ENCODE measurements at places on chromosomes 7 and 10.
A peak's percentile ranks its signal among the peaks of the same experiment; 100 is the strongest.

- peak; percentile 52 for DNase-seq
Measured at GRCh38 chr7:129664029-129665012, 52.8 kb downstream of the NRF1 start.

GRCh38 chr10:105056413-105056812 lies 415.3 kb downstream of the SORCS3 start:
- no peak for DNase-seq

GRCh38 chr7:122199171-122199570 lies 55.1 kb upstream of the AASS start:
- DNase-seq = no peak

DNA sequence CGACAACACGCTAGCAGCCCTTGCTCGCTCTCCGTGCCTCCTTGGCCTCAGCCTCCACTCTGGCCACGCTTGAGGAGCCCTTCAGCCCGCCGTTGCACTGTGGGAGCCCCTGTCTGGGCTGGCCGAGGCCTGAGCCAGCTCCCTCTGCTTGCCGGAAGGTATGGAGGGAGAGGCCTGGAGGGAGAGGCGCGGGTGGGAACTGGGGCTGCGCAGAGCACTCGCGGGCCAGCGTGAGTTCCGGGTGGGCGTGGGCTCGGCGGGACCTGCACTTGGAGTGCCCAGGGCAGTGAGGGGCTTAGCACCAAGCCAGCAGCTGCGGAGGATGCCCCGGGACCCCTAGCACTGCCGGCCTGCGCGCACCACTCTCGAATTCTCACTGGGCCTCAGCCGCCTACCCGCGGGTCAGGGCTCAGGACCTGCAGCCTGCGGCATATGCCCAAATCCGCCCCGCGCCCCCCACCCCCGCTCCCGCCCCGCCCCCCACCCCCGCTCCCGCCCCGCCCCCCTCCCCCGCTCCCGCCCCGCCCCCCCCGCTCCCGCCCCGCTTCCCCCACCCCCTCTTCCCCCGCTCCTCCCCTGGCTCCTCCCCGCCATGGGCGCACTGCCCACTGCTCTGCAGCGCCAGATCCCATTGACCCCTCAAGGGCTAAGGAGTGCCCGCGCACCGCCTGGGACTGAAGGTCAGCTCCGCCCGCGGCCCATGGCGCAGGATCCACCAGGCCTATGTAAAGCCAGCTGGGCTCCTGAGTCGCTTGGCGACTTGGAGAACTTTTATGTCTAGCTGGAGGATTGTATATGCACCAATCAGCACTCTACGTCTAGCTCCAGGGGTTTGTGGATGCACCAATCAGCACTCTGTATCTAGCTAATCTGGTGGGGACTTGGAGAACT lies 15.9 kb upstream of the ACBD5 start:
- DNase-seq = no peak

DNA sequence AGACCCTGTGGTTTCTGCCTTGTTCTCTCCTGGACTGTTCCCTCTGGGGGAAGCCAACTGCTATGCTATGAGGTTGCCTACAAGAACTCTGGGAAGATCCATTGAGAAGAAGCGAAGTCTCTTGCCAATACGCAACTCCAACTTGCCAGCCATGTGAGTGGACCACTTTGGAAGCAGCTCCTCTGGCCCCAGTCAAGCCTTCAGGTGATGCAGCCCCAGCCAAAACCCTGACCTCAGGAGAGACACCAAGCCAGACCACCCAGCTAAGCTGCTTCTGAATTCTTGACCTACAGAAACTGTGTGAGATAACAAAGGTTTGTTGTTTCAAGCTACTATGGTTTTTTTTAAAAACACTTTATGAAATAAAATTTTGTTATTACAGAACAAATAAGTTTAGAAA lies 20.2 kb upstream of the MYL7 start:
- DNase-seq = no peak

DNA sequence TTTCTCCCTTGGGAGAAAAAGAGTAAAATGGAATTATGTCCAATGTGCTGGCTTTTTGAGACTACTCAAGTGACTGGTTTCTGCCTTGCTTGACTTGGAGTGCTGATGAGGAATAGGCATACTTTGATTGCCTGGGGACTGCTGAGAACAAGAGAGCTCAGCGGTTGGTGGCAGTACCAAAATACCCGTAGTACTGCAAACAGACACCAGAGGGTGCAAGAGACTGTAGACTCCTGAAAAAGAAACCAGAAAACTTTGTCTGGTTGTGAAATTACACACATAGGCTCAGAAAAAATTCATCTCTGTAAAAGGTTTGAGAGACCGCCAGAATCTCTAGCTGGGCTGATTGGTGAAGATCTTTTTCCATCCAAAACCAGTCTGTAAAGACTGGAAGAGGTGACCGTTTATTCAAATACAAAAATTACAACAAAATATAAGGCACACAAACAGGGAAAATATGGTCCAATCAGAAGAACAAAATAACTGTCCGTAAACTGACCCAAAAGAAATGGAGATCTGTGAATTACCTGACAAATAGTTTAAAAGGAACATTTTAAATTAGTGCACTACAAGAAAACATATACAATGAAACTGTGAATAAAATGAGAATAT lies 18.5 kb downstream of the BICC1 start:
- peak; percentile 78 for DNase-seq

DNA sequence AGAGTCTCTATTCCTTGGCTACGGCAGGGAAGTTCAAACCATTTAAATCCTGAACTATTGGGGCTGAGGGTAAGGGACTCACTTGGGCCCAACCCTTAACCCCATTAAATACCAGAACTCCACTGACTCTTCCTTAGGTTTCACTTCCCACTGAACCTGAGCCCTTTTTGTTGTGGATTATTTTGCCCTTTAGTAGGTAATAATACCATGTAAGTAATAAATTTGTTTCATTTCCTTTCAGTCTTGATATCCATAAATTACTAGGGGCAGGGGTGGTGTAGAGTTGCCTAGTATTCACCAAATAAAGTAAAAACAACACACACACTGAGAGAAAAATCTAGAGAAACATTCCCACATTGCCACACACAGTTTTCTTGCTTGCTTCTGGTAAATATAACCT lies 352.0 kb downstream of the PCDH15 start:
- no peak for DNase-seq

GRCh38 chr10:124763267-124763666 lies 19.1 kb upstream of the FAM53B start:
- no peak for DNase-seq

DNA sequence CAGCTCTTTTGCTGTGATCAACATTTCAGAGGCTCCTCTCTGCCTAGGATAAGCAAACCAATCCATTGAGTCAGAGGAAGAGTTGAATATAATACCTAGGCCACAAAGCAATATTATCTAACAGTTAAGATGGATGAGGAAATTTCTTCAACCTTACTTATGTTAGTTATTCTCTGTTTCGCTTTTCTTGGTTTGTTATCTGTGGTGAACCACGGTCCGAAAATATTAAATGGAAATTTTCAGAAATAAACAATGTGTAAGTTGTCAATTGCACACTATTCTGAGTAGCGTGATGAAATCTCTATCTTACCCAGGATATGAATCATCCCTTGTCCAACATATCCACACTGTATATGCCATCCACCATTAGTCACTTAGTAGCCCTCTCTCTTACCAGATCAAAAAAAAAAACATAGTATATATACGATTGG lies 1.5 kb upstream of the HTR7 start:
- no peak for DNase-seq

GRCh38 chr7:17186745-17187530 lies 111.5 kb upstream of the AHR start:
- DNase-seq = no peak

GRCh38 chr10:133324198-133324792 lies 12.4 kb downstream of the CALY start:
- peak; percentile 44 for DNase-seq

GRCh38 chr10:104054430-104054829 lies 31.2 kb downstream of the COL17A1 start:
- no peak for DNase-seq

DNA sequence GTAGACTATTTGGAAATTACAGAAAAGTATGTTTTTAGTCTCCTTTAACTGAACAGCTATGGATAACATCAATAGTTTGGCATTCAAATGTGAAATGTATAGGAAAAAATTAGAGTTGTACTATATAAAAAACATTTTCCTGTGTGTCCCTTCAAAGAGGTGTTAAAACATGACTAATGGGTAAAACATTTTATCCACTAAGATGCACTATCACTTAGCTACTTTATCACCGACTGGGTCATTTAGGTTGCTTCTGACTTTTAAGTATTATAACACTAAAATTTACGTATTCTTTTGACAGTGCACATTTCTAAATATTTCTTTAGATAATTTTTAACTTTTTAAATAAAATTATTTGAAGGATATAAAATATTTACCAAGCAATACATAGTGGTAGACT lies 77.6 kb downstream of the UBE2H start:
- no peak for DNase-seq

DNA sequence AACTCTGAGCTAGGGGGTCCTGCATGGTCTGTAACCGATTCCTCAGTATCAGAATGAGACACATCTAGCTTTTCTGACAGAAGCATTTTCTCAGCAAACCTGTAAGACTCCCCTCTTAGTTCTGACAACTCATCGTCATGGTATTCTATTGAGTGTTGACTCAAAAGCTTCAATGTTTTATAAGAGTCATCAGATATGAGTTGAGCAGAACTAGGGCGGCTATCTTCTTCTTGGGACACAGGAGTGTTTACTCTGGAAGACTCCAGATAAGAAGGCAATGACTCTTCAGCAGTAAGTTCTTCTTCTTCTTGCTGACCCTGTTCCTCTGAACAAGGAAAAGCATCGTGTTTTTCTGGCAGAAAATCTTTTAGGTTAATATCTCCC lies 167.0 kb upstream of the CCDC6 start:
- DNase-seq = no peak

DNA sequence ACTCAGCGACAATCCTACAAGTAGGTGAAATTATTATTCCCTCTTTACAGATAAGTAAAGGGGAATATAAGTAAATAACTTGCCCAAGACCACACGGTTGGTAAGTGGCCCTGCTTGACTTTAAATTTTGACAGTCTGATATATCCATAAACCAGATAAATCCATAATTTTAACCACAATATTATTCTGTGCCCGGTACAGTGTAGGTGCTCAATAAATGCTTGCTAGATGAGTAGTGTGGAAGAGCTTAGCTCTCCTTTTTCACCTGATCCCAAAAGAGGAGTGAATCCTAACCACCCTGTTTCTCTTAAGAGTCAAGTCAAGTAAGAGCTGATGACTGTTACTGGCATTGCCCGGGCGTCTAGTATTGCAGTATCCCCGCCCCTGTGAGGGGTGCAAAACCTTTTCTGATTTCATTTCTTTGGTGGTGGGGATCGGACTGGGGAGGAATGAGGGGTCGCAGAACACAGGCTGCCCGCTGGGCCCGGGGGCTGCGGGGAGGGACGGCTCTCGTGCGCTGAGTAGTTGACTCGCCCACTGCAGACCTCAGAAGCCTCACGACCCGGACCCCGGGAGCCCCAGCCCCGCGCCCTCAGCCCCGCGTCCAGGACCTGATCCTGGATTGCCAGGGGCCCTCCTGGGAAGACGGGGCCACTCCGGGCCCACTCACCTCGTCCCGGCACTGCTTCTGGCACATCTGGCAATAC lies 490 bp downstream of the KIN start:
- no peak for DNase-seq

DNA sequence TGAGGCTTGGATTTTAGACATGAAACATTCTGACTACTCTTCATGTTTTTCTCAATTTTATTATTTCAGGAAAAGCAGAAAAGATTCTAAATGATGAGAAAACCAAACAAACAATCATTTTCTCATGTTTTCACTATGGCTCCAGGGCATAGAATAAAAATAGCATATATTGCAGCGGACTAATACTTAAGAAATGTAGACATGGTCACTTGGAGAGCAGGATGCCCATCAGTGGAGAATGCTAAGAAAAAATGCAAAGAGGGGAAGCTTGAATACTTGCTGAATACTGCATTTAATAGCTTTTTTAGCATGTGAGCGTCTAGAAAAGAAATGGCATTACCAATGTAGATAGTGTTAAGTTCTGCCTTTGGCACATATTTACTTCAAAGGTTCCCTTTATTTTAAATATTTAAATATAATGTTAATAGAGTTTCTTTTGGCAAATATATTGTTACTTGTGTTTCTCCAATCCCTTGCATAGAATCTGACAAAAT lies 107.9 kb downstream of the PPP1R17 start:
- DNase-seq = no peak

DNA sequence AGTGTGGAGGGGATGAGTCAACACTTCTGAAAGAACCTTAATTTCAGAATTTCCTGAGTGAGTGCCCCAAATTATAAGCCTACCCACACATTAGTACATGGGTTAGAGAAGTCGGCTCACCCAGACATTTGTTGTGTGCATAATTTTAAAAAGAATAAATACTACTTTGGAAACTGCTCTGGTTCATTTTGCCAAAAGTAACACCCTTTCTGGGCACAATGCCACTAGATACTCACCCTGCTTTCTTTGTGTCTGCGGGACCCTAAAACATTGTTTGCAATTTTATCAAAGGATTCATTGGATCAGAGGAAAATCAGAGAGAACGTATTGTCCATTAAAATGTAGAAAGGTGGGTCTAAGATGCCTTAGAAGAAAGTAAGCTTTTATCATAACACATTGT lies 245.5 kb upstream of the NRP1 start:
- no peak for DNase-seq

DNA sequence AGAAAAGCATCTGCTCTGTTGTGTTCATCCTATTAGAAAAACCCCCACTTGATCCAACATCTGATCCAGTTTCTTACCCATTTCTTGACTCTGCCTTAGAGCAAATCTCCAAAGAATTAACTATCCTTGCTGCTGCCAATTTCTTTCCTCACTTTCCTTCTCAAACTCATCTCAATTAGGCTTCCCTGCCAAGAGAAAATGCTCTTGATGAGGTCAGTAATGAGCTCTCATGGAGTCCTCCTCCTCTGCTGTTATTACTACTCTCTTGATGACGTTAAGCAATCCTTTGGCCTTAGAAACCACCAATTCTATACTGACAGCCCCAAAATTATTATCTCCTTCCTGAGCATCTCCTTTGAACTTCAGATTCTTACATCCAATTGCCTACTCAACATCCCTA lies 162.0 kb upstream of the FAM13C start:
- no peak for DNase-seq

Data from hematopoietic multipotent progenitor cell (in vitro differentiated cells).